ENCODE measurements at places on chromosomes 16 and 17.
A peak's percentile ranks its signal among the peaks of the same experiment; 100 is the strongest.

DNA sequence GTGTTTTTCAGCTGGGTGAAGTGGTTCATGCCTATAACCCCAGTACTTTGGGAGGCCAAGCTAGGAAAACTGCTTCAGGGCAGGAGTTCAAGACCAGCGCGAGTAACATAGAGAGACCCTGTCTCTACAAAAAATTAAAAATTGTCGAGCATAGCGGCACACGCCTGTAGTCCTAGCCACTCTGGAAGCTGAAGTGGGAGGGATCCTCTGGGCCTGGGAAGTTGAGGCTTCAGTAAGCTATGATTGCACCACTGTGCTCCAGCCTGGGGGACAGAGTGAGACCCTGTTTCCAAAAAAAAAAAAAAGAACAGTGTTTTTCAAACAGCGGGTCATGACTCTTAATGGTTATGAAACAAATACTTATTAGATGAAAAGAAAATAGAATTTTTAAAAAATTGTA, 2.3 kb upstream of the CYTH1 start:
- no peak for DNase-seq

DNA sequence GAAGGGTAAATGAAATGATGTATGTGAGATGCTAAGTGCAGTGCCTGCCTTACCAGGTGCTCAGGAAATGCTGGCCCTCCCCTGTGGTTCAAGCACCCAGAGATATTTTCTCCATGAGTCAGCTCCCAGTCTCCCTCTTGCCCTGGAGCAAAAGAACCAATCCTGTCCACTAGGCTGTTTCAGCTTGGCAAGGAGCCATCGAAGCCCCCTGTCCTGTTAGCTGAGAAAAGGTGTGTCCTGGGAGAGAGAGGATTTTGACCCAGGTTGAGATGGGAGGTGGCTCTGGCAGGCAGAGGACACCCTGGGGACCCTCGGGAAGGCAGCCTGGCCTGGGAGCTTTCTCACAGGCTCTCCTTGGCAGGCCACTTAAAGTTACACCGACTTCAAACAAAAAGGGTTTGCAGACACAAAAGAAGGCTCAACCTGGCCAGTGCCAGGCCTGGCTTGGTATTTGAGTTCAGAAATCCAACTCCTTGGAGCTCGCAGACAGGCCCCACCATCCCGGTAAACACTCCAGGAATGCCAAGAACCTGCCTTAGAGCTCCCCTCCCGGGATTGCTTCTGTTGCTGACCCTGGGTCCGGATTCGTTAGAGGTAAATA, 29.6 kb downstream of the NTN1 start:
- no peak for DNase-seq

DNA sequence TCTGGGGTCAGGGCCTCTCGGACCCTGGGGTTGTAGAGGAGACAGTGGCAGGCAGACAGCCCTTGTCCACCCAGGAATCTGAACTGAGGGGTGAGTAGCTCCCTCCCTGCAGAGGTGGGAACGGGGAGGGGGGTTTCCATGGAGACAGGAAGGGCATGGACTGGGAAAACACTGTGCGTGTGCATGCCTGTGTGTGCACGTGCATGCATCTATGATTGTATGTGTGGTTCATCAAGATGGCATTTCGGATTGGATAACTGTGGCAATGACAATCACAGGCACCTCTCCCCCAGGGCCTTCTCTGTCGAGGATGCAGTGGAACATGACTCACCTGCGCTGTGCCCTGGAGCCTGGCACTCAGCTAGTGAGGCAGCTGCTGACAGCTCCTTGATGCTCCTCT, 6.1 kb upstream of the CD300C start:
- DNase-seq: no peak

GRCh38 chr16:6146874-6147425, 1049.4 kb upstream of the EEF2KMT start:
- no peak for DNase-seq

- DNase-seq: no peak
Measured at GRCh38 chr16:66695471-66695934, 1.0 kb downstream of the CMTM4 start.

GRCh38 chr17:39151943-39152818, 744 bp upstream of the PLXDC1 start:
- DNase-seq: no peak

GRCh38 chr17:59366773-59367656, 35.6 kb downstream of the YPEL2 start:
- DNase-seq: peak; percentile 79

GRCh38 chr17:82534401-82534812, 14.9 kb downstream of the FOXK2 start:
- no peak for DNase-seq

- DNase-seq: no peak
Measured at GRCh38 chr17:4548061-4548461, 7.1 kb downstream of the MYBBP1A start.

Data from fibroblast of the aortic adventitia (primary cell).